Activated CD4-positive, alpha-beta T cell treated with anti-CD3 and anti-CD28 coated beads, Interleukin-2, amount 50 U/mL, for 24 hours (primary cell): ENCODE measurements at places on chromosomes 1 and 21.

GRCh38 chr1:36377791-36378492, 7.8 kb downstream of the STK40 start:
- DNase-seq: no peak

DNA sequence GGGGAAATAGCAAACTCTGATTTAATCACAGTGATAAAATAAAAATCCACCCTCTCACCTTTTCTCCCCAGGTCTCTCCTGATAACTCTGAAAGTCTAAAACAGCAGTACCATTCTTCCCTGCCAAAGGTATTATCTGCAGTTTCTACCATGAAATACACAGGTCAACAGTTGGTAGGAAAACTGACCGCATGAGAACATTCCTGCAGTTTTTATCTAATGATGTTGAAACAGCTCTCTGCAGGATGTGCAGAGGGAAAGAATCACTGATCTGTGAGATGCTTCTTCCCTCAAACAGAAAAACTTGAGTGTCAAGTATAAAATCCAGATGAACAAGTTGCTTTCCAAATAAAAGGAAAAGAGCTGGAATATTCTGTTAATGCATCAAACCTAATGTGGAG, 39.1 kb downstream of the KCNJ6 start:
- no peak for DNase-seq

DNA sequence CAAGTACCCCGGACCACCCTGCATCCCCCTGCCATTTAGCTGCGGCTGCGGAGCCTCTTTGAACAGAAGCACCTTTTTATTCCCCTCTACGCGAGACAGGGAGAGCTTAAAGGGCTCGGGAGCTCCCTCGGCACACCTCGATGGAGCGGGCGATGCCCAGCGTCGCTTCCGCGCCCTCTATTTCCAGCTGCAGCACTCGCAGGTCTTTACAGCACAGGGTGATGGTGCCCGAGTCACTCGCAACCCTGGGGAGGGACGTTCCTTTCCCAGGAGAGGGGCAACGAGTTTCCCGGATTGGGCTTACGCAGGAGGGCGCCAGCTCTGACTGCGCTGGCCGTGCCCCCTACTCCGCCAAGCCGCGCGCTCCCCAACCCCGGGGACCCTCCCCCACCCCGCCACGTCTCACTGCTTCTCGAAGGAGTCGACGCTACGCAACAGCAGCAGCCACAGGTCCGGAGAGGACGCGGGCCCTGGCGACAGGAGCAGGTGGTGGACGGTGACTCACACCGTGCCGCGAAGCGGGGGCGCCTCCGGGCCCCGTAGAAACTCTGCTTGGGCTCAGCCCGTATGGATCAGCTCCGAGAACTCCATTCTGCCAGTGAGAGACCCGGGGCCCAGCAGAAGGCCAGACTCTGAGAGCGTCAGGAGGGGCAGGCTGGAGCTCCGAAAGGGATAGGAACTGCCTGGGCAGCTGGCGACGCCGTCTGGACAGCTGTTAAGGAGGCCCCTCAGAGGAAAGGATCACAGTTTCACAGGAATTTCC, 5.8 kb upstream of the FAM167B start:
- DNase-seq: no peak

- no peak for DNase-seq
These were observed 7.0 kb upstream of the SPATC1L start for GRCh38 chr21:46191257-46191685.

DNA sequence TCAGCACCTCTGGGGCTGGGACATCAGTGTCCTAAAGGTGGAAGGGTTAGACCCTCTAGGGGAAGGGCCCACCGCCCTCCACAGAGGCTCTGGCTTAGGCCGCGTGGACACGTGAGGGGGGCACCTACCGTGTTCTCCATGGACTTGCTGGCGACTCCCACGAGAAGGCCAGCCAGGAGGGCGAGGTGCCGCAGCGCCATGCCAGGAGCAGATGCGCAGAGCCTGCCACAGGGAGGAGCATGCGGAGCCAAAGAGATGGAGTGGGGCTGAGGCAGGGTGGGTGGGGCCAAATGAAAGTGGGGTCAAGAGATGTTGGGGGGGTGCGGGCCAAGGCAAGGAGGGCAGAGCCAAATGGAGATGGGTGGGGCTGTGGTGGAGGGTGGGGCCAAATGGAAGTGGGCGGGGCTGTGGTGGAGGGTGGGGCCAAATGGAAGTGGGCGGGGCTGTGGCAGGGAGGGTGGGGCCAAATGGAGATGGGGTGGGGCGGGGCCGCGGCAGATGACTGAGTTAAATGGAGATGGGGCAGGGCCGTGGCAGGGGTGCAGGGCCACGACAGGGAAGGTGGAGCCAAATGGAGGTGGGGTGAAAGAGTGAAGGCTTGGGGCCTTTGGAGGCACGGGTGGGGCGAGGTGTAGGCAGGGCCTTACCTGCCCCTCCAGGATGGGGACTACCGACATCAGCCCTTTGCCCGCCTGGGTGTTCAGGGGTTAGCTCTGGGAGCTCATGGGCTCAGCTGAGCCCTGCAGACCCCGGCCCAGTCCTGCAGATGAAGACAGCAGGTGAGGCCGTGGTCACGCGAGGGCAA, 17.4 kb upstream of the RNF223 start:
- DNase-seq: no peak

DNA sequence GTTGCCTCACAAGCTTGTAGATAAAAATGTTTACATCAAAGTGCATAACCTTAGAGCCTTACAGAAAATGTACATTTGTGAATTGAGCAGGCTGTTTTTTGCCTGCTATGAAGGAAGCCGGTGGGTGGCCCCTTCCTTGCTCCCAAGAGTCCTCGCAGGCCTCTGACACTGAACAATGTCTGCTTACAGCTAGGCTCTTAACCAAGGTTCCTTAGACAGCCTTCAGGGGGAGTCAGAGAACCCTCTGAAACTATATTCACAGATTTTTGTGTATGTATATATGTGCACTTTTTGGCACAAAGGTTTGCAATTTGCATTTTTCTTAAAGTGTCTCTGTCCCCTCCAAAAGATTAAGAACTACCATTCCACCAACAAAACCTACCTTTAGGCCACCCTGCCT, 282.6 kb downstream of the BARHL2 start:
- no peak for DNase-seq

- no peak for DNase-seq
These were observed 47.6 kb downstream of the PKN2 start for GRCh38 chr1:88731475-88732269.

- DNase-seq: no peak
These were observed 7.7 kb upstream of the FAM167B start for GRCh38 chr1:32239337-32239736.

GRCh38 chr1:98556521-98557158, 104.9 kb upstream of the SNX7 start:
- no peak for DNase-seq

- no peak for DNase-seq
These were observed 13.5 kb upstream of the CHI3L1 start for GRCh38 chr1:203199816-203200571.

- no peak for DNase-seq
These were observed 160.2 kb downstream of the HIVEP3 start for GRCh38 chr1:41758500-41758899.

DNA sequence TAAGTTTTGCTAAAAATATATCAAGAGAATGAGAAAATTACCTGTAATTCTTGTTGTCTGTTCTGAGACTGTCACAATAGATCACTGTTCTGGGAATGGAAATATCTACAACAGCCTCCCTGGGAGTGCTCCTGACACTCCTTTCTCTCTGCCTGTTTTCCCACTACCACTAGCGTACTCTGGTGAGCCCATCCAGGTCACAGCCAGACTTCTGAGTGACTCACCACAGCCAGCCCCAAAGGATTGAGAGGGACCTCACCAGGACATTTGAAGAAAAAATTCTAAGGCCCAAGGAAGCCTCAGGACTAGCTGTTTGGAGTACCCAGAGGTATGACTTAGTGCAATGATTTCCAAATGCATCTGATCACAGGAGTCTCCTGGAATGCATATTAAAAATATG, 39.0 kb upstream of the TADA1 start:
- no peak for DNase-seq

- DNase-seq: no peak
These were observed 171.2 kb upstream of the NR5A2 start for GRCh38 chr1:199856216-199856780.

- DNase-seq: no peak
These were observed 56.7 kb downstream of the SPSB1 start for GRCh38 chr1:9349331-9349851.

DNA sequence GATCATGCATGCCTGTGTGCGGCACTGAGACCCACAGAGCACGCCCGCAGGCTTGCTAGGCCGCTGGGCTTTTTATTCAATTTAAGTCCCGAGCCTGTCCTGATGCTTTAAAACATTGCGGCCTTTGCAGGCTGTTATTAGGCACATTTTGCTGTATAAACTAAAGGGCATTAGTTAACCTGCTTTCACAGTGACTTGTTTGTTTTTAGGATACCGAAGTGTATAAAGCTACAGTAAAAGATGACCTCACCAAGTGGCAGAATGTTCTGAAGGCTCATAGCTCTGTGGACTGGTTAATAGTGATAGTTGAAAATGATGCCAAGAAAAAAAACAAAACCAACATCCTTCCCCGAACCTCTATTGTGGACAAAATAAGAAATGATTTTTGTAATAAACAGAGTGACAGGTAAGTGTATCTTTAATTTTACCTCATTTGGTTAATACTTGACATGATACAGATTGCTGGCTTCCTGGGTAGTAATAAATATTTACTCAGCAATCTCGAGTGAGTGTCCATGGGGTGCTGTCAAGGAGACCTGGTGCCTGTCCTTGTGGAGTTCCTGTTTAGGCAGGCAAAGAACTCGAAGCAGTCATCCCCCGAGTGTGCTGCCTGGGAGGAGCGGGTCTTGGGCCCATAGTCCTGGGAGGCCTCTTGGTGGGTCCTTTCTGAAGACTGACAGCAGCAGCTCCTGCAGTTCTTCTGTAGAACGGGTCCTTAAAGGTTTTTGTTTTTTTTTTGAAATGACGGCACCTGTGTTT, 40.1 kb downstream of the TRAPPC10 start:
- DNase-seq: no peak

DNA sequence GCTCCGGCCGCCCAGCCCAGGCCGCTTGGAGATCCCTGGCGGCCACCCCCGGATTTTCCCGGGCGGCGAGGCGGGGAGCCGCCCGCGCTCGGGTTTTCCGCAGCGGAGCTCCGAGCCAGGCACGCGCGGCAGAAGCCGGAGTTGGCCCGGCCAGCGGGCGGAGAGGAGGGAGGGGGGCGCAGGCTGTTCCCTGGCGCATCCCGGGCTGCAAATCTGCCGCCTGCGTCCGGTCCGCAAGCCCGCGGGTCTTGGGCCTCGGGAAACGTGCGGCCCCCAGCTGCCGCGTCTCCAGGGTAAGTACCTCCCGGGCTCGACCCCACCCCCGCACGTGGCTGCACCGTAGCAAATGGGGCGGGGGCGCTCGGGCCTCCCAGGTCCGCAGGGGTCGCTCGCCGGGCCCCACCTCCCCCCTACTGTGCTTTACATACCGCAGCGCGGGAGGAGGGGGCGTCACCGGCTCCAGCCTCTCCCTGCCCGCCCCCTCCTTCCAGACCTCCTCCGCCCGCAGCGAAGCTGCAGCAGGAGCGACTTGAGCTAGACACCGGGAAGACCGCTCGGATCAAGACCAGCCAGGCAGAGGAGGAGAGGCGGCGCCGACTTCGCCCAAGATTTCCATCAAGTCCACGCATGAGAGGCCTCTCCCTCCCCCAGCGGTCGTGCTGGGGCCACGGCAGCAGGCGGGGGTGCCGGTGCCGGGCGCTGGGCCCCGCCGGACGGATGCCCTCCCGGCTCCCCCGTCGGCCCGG, 1.6 kb downstream of the TMEM200B start:
- DNase-seq: no peak

GRCh38 chr1:72230746-72231145, 51.6 kb downstream of the NEGR1 start:
- no peak for DNase-seq

DNA sequence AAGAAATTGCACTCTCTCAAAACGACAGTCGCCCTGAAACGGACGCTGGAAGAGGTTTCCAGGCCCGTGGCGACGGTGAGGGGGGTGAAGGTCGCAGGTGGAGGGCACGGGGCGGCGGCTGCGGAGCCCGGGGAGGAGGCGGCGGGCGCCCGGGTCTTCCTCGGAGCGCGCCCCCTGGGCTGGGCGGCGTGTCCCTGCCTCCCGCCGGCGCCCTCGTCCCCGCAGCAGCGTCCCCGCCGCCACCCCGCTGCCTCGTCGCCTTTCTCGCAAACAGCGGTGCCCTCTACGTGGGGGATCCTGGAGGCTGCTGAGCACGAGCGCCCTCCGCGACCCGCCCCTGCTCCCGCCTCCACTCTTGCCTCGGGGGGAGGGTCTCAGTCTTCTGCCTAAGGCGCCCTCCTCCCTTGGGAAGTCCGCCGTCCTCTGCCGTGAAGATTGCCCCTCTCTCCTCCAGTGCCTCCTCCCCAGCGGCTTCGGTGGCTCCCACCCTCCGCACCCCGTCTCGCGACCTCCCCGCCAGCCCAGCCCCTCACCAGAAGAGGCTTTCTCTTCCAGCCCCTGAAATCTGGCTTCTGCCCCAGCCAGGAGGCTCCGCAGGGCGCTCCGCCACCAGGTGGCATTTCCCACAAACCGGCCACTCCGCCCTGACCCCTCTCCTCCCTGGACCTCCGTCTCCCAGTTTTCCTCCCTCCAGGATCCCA, 227.4 kb downstream of the SDCCAG8 start:
- DNase-seq: no peak

- no peak for DNase-seq
These were observed 18.2 kb upstream of the TRNAU1AP start for GRCh38 chr1:28534671-28535070.

- DNase-seq: no peak
These were observed 19.7 kb upstream of the TIAM1 start for GRCh38 chr21:31363720-31364119.

- no peak for DNase-seq
These were observed 7.7 kb upstream of the MPZL1 start for GRCh38 chr1:167714098-167714438.

GRCh38 chr1:18481921-18482701, 1.4 kb downstream of the KLHDC7A start:
- DNase-seq: no peak

DNA sequence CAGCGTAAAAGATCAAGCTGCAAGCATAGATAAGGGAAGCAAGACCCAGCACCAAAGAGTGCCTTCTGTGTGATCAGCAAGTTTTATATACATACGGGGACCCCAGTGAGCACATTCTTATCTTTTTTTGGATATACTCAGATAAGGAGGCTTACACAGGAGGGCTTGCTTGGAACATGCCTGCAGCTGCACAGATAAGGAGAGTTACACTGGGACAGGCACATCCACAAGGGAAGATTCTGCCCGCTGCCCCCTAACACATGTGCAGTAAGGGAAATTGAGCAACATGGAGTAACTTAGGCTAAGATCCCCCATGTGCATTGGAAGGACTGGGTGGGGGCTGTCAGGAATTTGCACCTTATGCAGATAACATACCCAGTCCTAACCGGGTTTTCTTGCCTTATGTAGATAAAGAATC, 1334.8 kb downstream of the MRPL39 start:
- DNase-seq: no peak

GRCh38 chr1:203404546-203404945, 53.6 kb upstream of the FMOD start:
- DNase-seq: no peak

GRCh38 chr21:44304877-44305293, 5.0 kb downstream of the PFKL start:
- DNase-seq: no peak

GRCh38 chr1:211632808-211633523, 42.5 kb downstream of the NEK2 start:
- no peak for DNase-seq

GRCh38 chr1:206492589-206492988, 14.7 kb upstream of the RASSF5 start:
- DNase-seq: no peak

GRCh38 chr1:56225964-56226815, 353.2 kb downstream of the PLPP3 start:
- no peak for DNase-seq
